ENCODE measurements at places on chromosomes 13 and 19.

DNA sequence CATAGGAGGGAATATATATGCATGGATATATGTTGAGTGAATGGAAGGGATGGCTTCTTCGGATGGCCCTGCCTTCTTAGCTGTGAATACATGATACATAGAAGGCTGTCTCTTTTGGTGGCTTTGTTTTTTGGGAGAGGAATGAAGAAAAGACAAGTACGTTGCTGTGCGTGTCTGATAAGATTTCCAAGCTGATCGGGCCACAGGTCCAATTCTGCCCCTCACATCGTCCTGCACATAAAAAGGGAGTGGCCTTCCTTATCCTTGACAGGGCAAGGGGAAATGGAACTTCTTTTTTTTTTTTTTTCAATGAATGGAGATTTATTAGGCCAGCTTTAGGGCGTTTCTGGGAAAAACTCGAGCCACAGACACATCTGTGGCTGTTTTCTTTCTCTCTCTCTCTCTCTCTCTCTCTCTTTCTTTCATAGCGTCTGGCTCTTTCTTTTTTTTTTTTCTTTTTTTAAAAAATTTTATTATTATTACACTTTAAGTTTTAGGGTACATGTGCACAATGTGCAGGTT is 103.8 kb upstream of the SPATA13 start:
- no peak for DNase-seq

DNA sequence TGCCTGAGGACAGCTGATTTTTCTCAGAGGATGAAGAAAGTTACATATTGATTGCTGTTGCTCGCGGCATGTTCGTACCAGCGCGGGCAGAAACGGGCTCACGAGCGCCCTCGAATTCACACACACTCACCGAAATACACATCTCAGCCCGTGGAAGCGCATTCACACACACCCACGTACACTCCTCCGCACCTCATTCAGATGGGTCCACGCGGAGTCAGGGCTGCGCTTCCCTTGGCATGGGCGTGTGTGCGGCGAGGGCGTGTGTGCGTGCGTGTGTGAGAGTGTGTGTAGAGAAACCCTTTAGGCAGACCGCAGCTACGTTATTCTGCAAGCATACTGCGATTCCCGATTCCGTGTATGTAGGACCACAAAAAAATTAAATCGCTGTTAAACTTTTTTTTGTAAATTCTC is 2.1 kb upstream of the PCDH17 start:
- no peak for DNase-seq

GRCh38 chr19:1491114-1491848 is at the start of gene REEP6:
REEP6 (plus strand) TSS chr19:1491181; CDS start chr19:1491270, 89 bp downstream.
- DNase-seq, result no peak

- DNase-seq, result no peak
Observed at GRCh38 chr19:47028195-47028601, 8.6 kb downstream of the NPAS1 start.

GRCh38 chr19:46823049-46823448 is 27.6 kb downstream of the AP2S1 start:
- no peak for DNase-seq

DNA sequence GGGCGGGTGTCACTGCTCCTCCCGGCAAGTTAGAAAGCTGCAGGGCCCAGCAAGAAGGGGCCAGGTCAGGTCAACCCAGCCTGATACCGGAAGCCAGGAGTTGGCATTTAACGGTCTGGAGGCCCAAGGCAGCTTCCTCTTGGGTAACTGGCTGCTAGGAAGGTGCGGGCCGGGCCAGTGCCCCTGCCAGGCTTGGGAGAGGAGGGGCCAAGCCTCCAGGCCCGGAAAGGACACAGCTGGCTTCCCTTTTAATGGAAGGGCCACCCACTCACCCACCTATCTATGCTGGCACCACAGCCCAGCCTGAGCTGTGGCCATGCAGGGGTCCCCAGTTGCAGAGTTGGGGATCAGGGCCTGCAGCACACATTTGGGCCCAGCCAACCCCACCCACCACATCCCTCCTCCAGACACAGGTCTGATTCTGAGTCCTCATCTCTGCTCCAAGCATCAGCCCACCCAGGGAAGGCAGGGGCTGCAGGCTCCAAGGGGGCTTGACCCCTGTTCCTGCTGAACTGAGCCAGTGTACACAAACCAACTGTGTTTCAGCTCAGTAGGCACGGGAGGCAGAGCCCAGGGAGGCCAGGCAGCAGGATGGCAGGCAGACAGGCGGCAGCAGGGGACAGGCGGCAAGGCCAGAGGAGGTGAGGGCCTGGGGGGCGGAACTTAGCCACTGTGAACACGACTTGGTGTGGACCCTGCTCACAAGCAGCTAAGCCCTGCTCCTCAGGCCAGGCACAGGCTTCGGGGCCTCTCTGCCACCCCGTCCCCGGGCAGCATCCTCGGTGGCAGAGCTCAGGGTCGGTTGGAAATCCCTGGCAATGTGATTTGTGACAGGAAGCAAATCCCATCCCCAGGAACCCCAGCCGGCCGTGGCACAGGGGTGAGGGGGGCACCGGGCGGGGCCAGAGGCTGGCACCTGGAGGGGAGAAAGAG is 40.8 kb downstream of the ZSWIM4 start:
- no peak for DNase-seq

GRCh38 chr13:50080911-50081678 is 65.9 kb downstream of the KCNRG start:
- peak; percentile 68 for DNase-seq

GRCh38 chr19:17847538-17848366 is at the start of gene JAK3:
JAK3 (minus strand) TSS chr19:17847982; CDS start chr19:17844417, 3,565 bp downstream.
- no peak for DNase-seq

- peak; percentile 30 for DNase-seq
Observed at GRCh38 chr13:32246468-32246867, 68.7 kb downstream of the ZAR1L start.

DNA sequence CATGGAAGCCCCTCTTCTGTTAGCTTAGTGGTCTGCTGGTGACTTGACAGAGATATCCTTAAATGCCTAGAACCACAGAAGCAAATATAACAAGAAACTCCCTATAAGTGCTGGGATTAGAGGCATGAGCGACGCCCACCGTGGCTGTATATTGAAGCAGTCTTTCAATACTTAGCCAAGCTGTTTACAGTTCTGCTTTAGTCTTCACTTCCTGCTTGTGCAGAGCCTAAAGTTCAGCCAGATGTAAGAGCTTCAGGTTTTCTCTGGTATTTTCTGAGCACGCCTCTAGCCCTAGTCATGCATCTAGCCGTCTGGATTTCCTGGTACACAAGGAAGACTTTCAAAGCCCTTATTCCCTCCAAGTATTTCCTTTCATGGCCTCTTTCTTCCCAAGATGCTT is 28.5 kb downstream of the TRPM4 start:
- no peak for DNase-seq

DNA sequence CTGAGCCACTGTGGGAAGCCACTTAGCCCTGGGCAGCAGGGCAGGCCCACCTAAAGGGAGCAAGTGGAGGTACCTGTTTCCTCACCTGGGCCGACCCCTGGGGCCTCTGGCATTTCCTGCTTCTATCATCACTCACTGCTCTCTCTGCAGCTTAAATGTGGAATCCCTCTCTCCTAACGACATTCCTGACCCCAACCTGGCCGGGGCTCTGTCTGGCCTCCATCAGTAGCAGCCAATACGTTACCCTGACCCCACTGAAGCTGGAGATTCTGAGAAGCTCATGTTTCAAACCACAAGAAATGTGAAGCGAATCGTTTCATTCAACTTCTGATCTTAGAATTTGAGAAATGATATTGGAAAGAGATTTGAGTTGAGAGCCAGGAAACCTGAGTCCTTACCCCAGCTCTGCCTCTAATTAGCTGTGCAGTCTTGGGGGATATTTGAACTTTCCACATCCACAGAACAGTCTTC is 39.9 kb downstream of the DOCK9 start:
- no peak for DNase-seq

GRCh38 chr19:10871711-10872545 is 575 bp downstream of the CARM1 start:
- no peak for DNase-seq

GRCh38 chr19:38587562-38587961 is 30.2 kb downstream of the MAP4K1 start:
- DNase-seq, result no peak

GRCh38 chr19:5545051-5545450 is 22.7 kb downstream of the TINCR start:
- no peak for DNase-seq

- DNase-seq, result no peak
Observed at GRCh38 chr19:38564981-38565690, 52.6 kb downstream of the MAP4K1 start.

DNA sequence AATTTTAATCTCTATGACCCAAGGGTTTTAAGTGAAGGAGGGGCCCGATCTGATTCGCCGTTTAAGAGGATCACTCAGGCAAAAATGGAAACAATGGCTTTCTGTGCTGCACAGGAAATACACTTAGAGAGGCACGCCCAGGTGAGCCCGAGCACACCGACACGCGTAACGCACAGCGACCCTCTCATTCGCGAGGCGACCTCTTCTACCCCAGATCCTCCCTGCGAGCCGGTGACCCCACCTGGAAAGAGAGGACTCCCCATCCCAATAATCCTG is 216 bp downstream of the SH2D3A start:
- DNase-seq, result no peak

DNA sequence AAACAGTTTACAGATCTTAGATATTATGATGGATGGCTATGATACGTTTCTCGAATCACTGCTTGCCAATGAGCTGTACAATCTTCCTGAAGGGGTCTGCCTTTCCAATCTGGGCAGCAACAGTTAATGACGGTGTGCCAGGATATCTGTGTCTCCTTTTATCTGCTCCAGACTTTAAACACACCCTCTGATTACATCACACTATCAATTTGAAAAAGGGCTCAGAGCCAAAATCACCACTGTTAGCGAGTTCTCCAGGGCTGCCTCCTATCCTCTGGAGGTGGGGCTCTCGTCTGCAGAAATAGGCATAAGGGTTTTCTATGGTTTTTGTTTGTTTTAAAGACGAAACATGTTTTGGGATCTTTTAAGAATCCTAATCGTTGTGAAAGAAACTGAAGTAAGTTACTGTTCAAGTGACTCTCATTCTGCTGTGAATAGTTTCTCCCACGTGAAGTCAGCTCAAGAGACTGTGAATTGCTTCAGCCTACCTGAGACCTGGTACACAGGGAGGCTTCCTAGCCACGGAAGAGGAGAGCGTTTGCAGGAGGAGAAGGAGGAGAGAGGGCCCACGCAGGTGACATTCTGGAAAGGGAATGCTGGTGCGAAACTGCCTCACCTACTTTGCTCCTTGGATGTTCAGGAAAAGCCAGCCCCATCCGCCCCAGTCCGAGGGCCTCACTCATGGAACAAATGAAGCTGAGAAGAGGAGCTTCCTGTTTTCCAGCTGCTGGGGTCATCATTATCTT is 15.2 kb upstream of the GJA3 start:
- no peak for DNase-seq

- DNase-seq, result no peak
Observed at GRCh38 chr19:16327501-16327900, 2.9 kb downstream of the KLF2 start.

DNA sequence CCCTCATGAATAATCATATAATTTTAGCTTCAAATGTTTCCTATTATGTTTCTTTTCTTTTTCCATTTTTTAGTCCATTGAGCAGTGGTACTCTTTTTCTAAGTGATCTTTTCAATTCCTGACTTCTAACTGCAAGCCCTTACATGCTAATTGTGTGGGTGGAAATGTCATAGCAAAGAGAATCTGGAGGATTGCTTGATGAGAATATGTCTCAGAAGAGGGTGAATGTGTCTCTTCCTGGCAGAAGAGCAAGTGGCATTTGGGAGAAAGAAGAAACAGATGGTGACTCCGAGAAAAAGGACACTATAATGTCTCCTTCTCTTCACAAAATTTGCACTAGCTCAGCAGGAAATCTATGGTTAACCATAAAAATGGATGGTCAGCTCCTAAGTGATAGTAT is 2320.0 kb downstream of the PCDH9 start:
- no peak for DNase-seq

- DNase-seq, result no peak
Observed at GRCh38 chr13:26899202-26899601, 138.6 kb upstream of the GPR12 start.

- DNase-seq, result no peak
Observed at GRCh38 chr13:48852911-48853727, 122.6 kb upstream of the FNDC3A start.

DNA sequence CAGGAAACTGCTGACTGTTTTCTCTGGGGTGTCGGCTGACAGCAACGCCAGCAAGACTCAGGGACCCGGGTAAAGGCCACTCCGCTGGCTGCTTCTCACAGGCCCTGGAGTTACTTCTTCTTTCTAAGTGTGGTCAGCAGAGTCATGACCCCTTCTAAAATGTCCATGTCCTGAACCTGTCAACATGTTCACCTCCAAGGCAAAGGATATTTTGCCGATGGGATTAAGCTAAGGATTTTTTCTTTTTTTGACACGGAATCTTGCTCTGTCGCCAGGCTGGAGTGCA is 7.9 kb downstream of the PEX11G start:
- DNase-seq, result no peak

GRCh38 chr19:49881672-49882394 is 4.3 kb downstream of the TBC1D17 start:
- DNase-seq, result no peak

DNA sequence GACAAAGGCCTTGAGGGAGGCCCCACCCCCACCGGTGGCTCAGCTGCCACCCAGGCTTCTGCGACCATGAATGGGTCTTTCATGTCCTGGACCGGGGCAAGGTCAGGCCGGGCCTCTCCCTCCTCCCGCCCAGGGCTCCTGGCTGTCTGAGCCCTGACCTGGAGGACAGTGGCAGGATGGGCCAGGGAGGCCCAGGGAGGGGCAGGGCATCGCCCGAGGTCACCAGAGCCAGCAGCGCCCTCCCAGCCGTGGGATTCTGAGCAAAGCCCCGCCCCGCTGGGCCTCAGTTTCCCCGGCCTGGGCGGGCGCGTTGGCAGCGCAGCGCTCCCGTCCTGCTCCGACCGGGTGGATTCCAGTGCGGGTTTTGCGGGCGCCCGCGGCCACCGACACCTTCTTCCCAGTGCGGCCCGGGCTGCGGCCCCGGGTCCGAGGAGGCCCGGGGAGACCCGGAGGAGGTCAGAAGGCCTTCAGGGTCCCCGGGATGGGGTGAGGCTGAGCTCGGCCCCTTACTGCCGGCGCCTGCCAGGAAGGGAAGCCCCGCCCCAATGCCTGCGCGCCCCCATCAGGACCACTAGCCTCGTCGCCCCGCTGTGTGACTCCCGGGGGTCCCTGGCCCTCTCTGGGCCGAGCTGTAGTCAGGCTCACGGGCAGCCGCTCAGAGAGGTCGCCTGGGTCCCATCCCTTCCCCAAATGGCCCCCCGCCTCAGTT is 24.6 kb upstream of the SEMA6B start:
- DNase-seq, result peak; percentile 34

GRCh38 chr13:101626925-101627555 is 174.6 kb downstream of the ITGBL1 start:
- DNase-seq, result no peak

GRCh38 chr19:38528213-38528755 is 89.5 kb downstream of the MAP4K1 start:
- peak; percentile 65 for DNase-seq

- DNase-seq, result no peak
Observed at GRCh38 chr13:65275838-65276630, 1954.1 kb downstream of the PCDH9 start.
